NAMALWA (cell line): ENCODE measurements at places on chromosomes 12 and 14.
A peak's percentile ranks its signal among the peaks of the same experiment; 100 is the strongest.

DNA sequence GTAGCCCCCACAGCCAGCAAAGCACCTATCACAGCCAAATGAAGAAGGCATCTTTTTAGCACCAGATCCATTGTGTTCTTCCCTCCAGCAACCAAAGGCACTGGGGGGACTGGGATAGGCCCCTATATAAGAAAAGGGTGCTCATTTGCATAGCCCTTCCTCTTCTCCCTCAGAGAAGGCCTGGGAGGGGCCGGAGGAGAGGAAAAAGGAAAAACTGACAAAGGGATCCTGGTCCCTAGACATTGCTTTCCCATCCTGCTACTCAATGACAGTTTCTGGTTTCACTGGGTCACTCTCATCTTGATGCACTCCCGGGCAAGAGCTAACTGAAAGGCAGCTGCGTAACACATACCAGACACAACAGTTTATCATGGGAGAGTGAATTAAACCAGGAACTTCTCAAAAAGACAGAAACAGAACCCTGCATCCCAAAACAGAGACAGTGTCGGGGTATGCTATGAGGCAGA lies at the start of gene PMEL:
Gene PMEL, minus strand, starts transcription at position 102 of the 467 bp plus-strand sequence. Its CDS starts 31 bp downstream, at position 71.
- peak; percentile 47 for DNase-seq

GRCh38 chr12:121717041-121717699 lies 4.6 kb downstream of the TMEM120B start:
- DNase-seq = no peak

DNA sequence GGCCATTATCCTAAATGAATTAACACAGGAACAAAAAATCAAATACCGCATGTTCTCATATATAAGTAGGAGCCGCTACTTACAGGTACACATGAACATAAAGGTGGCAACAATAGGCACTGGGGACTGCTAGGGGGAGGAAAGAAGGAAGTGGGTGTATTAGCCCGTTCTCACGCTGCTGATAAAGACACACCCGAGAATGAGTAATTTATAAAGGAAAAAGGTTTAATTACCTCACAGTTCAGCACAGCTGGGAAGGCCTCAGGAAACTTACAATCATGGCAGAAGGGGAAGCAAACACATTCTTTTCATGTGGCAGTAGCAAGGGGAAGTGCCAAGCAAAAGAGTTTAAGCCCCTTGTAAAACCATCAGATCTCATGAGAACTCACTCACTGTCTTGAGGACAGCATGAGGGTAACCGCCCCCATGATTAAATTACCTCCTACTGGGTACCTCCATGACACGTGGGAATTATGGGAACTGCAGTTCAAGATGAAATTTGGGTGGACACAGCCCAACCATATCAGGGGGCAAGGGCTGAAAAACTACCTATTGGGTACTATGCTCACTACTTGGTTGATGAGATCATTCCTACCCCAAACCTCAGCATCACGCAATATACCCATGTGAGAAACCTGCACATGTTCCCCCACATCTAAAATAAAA lies 16.4 kb upstream of the MIA2 start:
- no peak for DNase-seq

GRCh38 chr12:21695986-21696385 lies 38.3 kb upstream of the LDHB start:
- DNase-seq = no peak
